Stimulated activated CD4-positive, alpha-beta T cell treated with anti-CD3 and anti-CD28 coated beads, Interleukin-12 subunit alpha, Interleukin-12 subunit beta, amount 100 ng/mL, for 24 hours (primary cell): ENCODE measurements at places on chromosomes 3 and 15.

- DNase-seq = no peak
These were observed 48.9 kb downstream of the ZBBX start for GRCh38 chr3:167330993-167331785.

GRCh38 chr15:58284293-58284692 is 146.1 kb downstream of the AQP9 start:
- DNase-seq = no peak

DNA sequence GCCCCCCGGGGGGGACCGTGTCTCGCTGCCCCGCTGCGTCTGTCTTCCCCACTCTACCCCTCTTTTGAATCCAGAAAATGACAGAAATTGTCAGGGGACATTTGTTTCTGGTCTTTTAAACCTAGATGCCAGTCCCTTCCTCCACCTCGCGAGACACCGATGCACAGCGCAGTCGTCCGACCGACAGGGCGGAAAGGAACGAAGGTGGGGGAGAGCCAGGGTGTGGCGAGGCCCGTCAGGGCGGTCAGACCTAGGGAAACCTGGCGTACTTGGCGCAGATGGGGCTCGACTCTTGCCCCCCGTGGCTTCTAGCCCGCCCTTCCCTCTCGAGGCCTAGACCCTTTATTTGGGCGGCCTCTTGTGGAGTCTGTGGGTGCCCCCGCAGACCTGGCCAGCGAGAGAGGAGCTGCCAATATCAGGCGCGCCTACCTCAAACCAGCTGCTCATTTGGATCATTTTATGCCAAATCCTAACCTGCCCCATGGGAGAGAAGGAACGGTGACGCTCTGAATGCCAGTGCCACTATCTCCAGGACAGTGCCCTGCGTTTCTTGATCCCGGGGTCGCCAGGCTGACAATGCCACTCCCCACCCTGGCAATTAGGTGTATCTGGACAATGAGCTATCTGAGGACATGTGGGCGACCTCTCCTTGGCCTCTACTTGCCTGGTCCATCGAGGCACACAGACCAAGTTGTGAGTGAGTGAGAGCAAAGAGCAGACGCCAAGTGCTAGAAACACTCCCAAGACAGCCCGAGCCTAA is 500 bp upstream of the RAB6B start:
- no peak for DNase-seq

GRCh38 chr3:135965129-135965505 is 411 bp upstream of the PPP2R3A start:
- DNase-seq = no peak

DNA sequence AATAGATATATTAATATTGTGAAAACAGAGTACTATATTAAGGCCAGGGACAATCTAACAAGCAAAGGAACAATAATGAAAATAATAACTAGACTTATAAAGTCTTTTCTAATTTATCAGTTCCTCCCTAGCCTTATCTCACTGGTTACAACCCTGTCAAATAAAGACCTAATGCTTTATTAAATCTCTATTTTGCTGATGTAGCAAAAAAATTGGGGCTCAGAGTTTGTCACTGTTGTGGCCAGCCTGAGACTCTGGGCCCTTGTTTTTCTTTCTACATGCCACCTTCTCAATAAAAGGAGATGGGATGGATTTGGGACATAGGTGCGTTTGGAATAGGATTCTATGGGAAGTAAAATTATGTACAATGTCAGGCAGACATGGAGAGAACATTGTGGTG is 937.0 kb downstream of the IGSF11 start:
- no peak for DNase-seq

DNA sequence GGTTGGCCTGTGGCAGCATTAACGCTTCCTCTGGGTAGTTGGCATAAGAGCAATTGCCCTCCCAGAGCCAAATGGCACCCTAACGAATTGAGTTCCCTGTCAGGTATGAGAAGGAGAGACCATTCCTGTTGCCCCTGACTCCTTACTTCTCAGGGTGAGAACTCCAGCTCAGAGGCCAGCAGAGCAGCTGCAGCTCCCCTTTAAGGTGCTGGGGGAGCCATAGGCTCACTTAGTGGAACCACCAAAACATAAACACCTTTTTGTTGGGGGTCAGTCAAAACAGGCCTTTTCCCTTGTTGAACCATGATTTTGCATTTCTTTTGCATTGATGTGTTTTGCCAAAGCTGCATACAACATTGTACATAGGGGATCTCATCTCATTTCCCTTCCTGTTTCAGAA is 28.1 kb upstream of the LHFPL4 start:
- no peak for DNase-seq

DNA sequence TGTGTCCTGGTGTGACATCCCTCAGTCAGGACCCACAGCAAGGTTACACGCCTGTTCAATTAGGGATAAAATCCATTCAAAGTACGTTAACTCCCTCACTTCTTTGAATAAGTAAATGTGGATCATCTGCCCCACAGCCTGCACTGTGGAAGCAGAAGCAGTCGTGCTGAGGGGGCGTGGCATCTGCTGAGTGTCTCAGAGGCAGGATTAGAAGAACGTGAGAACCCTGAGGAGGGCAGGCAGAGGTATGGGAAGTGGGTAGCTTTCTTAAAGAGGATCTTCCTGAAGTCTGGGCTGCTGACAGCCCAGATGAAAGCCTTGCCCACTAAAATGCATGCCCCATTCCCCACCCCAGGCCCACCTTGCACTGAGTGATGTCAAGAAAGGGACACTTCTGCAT is 28.5 kb downstream of the CRABP1 start:
- DNase-seq = no peak

DNA sequence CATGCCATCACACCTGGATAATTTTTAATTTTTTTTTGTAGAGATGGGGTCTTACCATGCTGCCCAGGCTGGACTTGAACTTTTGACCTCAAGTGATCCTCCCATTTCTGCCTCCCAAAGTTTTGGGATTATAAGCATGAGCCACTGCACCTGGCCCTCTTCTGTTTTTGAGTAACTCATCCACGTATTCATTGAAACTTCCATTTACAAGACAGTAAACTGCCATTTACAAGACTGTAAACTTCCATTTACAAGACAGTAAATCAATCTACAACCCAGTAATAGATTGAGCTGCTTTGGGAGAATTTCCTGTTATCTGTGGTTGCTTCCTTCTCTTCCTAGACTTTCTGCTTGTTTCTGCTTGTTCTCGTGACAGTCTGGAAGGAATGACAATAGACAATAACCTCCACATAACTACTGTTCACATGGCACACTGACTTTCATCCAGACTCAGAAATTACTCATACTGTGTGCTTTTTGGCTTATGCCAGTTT is 114.7 kb upstream of the CCNL1 start:
- no peak for DNase-seq

GRCh38 chr15:70200511-70201424 is 103.1 kb upstream of the TLE3 start:
- no peak for DNase-seq
